Inflammatory macrophage treated with lipopolysaccharide for 4 hours (primary cell): ENCODE measurements at places on chromosomes 11 and 22.

- DNase-seq: no peak
These were observed 51.6 kb downstream of the CLMP start for GRCh38 chr11:123143476-123143875.

GRCh38 chr11:46294365-46295309 lies 17.2 kb downstream of the CREB3L1 start:
- no peak for DNase-seq

GRCh38 chr11:130638033-130638432 lies 189.6 kb downstream of the ADAMTS15 start:
- DNase-seq: no peak

GRCh38 chr11:2214527-2215229 lies 43.1 kb upstream of the TH start:
- DNase-seq: no peak

DNA sequence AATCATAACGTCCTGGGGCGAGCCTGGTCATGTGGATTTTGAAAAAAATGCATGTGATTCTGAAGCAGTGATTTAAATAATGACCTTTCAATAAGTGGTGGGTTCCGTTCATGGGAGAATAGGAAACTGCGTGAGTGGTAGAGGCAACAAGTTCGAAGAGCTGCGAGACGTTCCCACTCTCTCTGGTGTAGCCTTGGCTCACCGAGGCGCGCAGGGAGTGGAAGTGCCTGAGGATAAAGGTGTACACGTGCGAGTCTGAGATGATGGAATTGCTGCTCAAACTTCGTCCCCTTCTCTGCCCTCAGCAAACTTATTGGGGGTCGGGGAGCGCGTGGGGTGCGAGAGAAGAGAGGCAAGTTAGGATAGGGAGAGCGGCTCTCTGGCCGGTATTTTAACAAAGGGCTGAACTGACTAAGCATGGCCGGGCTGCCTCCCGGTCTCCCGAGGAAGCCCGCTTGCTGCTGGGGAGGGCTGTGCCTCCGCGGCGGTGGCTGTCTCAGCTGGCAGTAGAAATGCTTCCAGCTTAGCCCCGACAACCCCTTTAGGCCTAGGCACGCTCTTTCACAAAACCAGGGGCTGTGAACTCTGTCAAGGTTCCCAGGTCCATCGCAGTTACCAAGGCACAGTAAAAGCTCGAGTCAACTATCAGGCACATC lies 875 bp upstream of the STT3A start:
- DNase-seq: peak; percentile 96

DNA sequence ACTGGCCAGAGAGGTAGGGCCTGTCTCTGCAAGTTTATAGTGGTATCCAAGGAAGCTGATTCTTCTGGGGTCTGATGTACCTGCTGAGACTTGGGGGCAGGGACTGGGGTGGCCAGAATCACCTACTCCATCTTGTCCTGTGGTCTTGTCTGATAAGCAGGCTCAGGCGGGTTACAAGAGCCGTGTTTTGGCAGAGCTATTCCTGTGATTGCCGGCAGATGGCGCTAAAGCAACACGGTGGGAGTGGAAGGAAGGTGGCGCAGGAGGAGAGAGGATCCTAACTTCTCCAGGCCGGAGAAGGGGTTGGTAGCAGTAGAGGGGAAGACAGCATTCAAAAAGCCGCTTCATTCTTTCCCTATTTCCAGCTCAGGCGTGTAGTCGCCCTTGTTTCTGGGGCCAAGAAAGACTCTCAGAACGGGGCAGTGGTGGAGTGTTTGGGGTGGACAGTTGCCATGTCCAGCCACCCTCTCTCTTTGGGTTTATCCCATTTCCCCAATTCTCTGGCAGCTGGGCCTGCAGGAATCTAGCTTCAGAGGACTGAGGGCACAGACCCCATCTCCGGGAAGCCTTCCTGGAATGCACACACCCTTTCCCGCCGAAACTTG lies 15.1 kb downstream of the CHRM1 start:
- DNase-seq: peak; percentile 68

DNA sequence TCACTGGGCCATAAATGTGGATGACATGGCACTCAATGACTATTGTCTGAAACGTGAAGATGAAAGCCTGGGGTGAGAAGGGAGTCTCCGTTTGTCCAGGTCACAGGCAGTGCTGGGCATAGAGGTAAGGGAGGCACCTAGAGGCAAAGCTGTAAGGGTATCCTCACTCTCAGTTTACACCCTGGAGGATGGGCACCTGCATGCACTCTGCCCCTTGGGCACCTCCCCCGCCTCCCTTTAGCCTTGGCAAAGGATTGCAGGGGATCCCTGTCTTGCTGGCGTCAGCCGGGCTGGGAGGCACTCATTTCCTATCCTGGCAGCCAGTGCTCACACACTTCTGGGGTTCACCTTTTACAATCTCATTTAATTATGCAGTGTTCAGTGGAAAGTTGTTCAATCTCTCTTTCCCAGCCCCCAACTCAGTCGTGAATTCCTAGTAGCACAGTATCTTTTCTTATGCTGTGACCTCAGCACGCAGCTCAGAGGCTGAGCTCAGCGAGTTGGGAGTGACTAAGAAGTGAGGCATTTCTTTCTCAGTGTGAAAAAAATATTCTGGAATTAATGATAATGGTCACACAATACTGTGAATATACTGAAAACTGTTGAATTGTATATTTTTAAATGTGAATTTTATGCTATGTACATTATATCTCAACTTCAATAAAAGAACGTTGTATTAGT lies 866.6 kb downstream of the BRD1 start:
- DNase-seq: no peak

DNA sequence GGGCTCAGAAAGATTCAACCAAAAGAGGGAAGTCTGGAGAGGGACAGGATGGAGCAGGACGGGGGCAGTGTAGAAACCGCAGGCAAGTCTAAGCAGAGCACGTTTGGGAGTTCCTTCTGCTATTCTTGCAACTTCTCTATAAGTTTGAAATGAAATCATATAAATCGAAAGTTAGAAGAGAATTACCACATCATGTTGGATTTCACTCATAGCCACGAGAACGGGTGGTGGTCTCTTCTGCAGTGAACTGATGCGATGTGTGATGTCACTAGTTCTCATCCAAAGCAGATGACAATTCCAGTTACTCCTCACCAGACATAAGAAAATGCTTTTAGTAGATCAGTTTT lies 36.0 kb downstream of the KCNQ1 start:
- DNase-seq: peak; percentile 97

- no peak for DNase-seq
These were observed 5.6 kb downstream of the LUZP2 start for GRCh38 chr11:24502425-24502824.

DNA sequence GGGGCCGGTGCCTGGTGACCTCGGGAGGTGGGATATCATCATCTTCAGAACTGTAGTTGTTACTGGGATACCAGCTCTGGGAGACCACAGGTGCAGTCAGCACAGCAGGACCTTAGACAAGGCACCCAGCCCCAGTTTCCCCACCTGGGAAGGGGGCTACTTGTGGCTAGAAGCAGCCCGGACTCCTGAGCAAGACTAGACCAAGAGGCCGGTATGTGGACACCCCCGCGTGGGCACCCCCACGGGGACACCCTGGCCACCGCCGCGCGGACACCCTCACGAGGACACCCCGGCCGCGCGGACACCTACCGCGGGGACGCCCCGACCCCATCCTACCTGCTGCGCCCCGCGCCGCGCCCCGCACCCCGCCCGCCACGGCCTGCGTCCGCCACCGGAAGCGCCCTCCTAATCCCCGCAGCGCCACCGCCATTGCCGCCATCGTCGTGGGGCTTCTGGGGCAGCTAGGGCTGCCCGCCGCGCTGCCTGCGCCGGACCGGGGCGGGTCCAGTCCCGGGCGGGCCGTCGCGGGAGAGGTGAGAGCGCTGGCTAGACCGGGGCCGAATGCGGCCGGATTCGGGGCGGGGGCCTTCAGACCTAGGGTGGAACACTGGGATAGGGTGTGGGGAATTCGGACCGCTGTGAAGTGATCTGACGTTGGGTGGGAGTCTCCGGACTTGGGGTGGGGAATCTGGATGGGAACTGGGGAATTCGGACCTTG lies at the start of the genes COMT and TXNRD2:
TSS of gene COMT (plus strand) at position 408 of the 718 bp plus-strand sequence. CDS start 20,755 bp downstream, outside the sequence.
TSS of gene TXNRD2 (minus strand) at position 454 of the 718 bp plus-strand sequence. CDS start at position 439, 15 bp downstream.
- peak; percentile 69 for DNase-seq

DNA sequence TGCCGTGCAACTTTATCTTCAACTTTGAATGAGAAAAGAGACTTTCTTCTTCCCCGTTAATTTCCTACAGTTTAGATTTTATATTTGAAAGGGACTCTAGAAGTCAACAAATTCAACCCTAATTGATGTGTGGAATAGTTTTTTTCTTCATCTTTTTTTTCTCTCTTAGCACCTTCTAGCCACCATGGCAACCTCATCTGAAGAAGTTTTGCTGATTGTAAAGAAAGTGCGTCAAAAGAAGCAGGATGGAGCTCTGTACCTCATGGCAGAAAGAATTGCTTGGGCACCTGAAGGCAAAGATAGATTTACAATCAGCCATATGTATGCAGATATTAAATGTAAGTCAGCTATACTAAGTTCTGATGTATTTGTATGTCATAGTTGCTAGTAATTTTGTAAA lies 10.5 kb downstream of the GTF2H1 start:
- no peak for DNase-seq

- peak; percentile 60 for DNase-seq
These were observed 14.3 kb downstream of the NRIP3 start for GRCh38 chr11:8989453-8989852.

DNA sequence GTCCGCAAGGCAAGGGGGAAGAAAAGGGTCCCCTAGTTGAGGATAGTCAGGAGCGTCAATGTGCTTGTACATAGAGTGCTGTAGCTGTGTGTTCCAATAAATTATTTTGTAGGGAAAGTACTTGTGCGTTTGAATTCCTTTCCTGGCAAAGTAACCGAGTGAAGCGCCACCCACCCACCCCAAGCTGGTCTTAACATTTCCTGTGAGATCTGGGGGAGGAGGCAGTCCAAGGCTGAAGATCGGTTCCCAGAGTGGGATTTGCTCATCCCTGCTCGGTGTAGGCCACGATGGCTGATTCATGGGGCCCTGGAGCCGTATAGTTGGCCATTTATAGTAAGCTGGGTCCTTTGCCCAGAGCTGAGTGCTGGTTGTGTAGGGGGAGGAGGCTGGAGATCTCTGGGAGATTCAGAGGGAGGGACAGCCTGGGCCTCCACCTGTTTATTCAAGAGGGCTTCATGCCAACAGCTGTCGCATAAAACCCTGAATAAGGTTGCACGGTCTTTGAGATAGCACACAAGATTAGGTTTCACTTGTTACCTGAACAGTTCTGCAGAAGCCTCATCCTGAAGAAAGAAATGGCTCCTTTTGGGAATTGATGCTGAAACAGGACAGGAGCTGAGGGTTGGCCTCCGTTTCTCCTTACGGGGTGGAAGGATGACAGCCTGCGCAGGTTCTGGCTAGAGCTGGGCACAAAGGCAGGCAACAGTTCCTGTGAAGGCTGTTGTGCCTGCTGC lies 2.4 kb downstream of the ATF4 start:
- no peak for DNase-seq

DNA sequence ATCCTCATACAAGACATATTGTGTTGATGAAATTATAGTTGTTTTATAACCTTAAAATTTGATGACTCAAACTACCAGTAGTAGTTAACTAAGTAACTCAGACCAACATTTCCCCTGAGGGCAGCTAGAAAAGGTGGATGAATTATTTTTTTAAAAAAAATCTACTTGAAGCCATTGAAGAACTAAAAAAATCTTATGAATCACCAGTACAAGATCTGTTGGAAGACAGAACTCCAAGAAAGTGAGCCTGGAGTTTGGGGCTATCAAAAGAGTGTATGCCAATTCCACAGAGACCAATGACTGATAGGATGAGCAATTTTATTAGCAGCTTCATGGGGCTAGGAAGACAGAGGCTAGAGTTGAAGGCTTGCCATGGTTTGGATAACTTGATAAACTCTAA lies 72.4 kb downstream of the CYP2R1 start:
- no peak for DNase-seq

- no peak for DNase-seq
These were observed 29.8 kb downstream of the LIMK2 start for GRCh38 chr22:31241936-31242335.

- no peak for DNase-seq
These were observed 536.8 kb downstream of the MIAT start for GRCh38 chr22:27194096-27194748.

DNA sequence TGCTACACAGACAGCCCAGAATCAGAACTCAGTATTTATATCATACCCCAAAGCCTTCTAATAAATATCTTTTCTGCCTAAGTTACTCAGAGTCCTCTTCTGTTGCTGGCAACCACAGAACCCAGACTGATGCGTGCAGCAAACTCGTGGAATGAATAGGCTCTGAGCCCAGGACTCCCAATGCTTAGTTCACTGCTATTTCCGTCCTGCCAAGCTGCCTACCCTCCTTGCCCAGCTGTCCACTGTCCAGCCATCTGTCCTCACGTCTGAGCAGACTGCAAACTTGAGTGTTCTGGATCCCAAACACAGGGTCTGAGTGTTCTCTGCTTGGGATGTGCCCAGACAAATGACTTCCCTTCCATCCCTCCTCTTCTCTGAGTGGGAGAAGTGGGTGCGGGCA lies 19.4 kb downstream of the PTPN5 start:
- no peak for DNase-seq

- DNase-seq: peak; percentile 91
These were observed 41.7 kb downstream of the THAP12 start for GRCh38 chr11:76339221-76339620.

DNA sequence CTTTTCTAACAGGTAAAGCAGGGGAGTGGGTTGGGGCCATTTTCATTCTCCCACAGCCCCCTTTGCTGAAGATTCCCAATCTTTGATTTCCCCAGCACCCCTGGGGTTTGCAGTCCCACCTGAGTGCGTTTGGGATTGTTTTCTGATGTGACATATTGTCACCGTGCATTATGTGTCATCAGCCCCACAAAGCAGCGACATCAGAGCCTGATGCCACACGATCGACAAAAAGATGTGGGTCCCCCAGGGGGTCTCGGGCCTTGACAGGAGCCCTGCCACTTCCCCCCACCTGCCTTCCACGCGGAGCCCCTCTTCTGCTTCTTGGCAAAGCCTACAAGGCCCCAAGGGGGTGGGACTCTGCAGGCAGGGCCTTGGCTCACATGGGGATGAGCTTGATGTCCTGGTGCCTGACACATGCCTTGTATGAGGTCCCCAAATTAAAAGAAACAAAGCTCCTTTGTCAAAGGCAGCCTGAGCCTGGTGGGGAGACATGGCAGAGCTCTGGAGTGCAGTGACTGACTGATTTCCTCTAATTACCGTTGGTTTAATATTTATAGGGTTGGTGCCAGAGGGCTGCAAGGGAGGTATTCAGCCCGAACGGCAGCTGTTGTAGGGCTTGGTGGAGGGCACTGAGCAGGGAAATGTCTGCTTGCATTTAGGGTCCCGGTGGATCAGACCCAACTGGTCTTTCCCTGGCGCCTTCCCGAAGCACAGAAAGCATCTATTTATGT lies 149.2 kb downstream of the MIAT start:
- no peak for DNase-seq
